Activated B cell treated with CpG ODN at 0.5 μM for 24 hours (primary cell): ENCODE measurements at places on chromosomes 3 and 15.

GRCh38 chr15:29266052-29266582, 3.5 kb downstream of the NSMCE3 start:
- no peak overlapping the region for H3K4me3 ChIP-seq
- DNase-seq = no peak
- H3K36me3 ChIP-seq = peaks cover 4% of the 10 kb centered on the region
- no peaks in the 10 kb centered on the region for H3K27me3 ChIP-seq
- peak overlapping the region; percentile 16 for H3K27ac ChIP-seq
- H3K4me1 ChIP-seq = peaks cover 46% of the 10 kb centered on the region

DNA sequence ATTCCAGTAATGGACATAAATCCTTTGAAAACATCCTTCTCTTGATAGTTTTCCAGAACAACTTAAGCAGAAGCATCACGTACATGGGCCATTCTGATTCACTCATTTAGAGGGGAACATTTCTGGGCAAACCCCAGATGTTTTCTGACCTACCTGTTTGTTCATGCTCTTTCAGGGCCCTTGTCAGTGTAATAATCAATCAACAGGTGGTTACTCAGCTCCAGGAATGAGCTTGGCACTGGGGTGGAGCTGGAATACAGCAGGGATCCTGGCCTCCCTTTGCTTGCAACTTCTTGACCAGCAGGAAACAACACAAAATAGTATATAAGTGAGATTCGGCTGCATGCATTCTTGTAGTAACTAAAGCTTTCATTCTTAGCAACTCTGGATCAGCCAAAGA, 9.2 kb upstream of the UBE2E1 start:
- no peaks in the 10 kb centered on the region for H3K4me1 ChIP-seq
- H3K27me3 ChIP-seq = no peaks in the 10 kb centered on the region
- H3K4me3 ChIP-seq = no peak overlapping the region

- H3K27ac ChIP-seq = no peak overlapping the region
- no peaks in the 10 kb centered on the region for H3K36me3 ChIP-seq
- H3K4me1 ChIP-seq = peaks cover 3% of the 10 kb centered on the region
- H3K27me3 ChIP-seq = peaks cover 17% of the 10 kb centered on the region
Observed at GRCh38 chr3:134652409-134652831, 1.6 kb upstream of the KY start.

GRCh38 chr3:146308222-146308621, 57.3 kb upstream of the PLSCR4 start:
- no peaks in the 10 kb centered on the region for H3K36me3 ChIP-seq
- no peaks in the 10 kb centered on the region for H3K27me3 ChIP-seq
- H3K4me3 ChIP-seq = no peak overlapping the region
- H3K4me1 ChIP-seq = no peaks in the 10 kb centered on the region
- H3K27ac ChIP-seq = no peak overlapping the region

- H3K36me3 ChIP-seq = no peaks in the 10 kb centered on the region
- peaks cover 8% of the 10 kb centered on the region for H3K27me3 ChIP-seq
- DNase-seq = no peak
- no peaks in the 10 kb centered on the region for H3K4me1 ChIP-seq
- no peak overlapping the region for H3K4me3 ChIP-seq
Observed at GRCh38 chr15:58392611-58393161, 39.1 kb upstream of the LIPC start.

- DNase-seq = no peak
- H3K27ac ChIP-seq = no peak overlapping the region
- peaks cover 12% of the 10 kb centered on the region for H3K4me1 ChIP-seq
- no peaks in the 10 kb centered on the region for H3K36me3 ChIP-seq
- no peaks in the 10 kb centered on the region for H3K27me3 ChIP-seq
Observed at GRCh38 chr15:55685286-55685685, 57.7 kb downstream of the PRTG start.

DNA sequence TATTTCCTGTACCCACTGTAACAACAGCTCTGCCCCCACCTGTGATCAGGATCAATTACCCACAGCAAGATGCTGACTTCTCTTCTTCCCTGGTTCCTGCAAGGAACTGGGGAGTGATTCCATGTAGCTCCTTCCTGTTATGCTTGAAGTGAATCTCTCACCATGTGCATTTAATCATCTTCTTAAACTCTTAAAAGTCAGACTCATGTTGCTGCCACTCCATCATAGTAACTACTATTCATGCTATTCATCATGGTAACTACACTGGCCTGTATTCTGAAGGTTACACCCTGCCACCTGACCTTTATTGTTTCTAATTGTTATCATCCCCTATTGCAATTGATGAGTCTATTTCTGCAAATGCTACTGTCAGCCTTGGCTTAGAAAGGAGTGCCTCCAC, 89.5 kb downstream of the SUCNR1 start:
- peaks cover 8% of the 10 kb centered on the region for H3K27me3 ChIP-seq
- H3K36me3 ChIP-seq = no peaks in the 10 kb centered on the region
- H3K4me3 ChIP-seq = no peak overlapping the region
- H3K27ac ChIP-seq = no peak overlapping the region
- no peaks in the 10 kb centered on the region for H3K4me1 ChIP-seq

GRCh38 chr3:59372346-59372745, 322.5 kb upstream of the CFAP20DC start:
- H3K27ac ChIP-seq = no peak overlapping the region
- DNase-seq = no peak
- H3K27me3 ChIP-seq = no peaks in the 10 kb centered on the region
- H3K4me3 ChIP-seq = no peak overlapping the region
- peaks cover 52% of the 10 kb centered on the region for H3K4me1 ChIP-seq
- H3K36me3 ChIP-seq = no peaks in the 10 kb centered on the region

DNA sequence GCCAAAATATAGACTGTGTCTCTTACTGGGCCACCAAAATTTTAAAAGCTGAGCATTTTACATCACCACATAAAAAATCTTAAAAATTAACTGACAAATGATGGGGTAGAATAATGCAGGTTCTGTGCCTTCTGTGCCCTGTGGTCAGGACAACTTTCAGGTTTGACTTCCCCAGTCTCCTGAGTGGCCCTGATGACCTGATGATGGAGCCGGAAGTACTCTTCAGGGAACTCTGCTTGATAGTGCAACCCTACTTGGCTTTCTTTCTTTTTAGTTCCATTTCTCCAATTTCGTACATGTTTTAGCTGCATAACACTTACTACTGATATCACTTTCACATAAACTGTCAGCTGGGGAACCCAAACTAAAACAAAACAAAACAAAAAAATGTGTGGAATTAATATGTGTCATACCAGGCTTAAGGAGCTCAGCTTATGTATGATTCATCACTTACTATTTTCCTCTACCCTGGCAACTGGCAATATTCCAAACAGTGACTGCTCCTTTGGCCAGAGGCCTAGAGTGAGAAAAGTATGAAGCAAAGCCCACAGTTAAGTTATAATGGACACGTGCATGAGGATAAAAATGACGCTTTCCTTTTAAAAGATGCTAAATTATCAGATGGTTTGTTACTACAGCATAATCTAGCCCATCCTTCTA, 194.3 kb downstream of the BCHE start:
- no peak overlapping the region for H3K4me3 ChIP-seq
- H3K4me1 ChIP-seq = no peaks in the 10 kb centered on the region
- no peaks in the 10 kb centered on the region for H3K27me3 ChIP-seq
- no peak overlapping the region for H3K27ac ChIP-seq
- no peaks in the 10 kb centered on the region for H3K36me3 ChIP-seq

GRCh38 chr3:194761384-194761783, 75.7 kb downstream of the FAM43A start:
- DNase-seq = no peak
- no peak overlapping the region for H3K27ac ChIP-seq
- H3K4me1 ChIP-seq = peaks cover 2% of the 10 kb centered on the region
- H3K36me3 ChIP-seq = no peaks in the 10 kb centered on the region

DNA sequence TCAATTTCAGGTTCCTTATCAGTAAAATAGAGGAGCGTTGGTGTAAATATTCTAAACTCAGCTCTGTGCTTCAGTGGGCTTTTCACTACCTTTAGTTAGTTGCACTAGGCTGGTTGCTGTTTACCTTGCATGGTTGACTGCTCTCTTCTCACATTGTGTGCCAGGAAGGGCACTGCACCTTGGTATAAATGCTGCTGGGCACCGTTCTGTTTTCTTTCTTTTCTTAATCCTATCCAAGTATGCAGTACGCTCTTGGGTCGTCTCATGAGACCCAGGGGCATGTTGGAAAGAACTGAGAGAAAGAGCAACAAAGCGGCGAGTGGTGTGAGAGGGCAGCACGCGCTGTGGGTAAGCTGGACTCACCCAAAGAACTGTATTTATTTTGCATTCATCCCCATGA, 22.4 kb downstream of the KCNMB2 start:
- H3K27ac ChIP-seq = no peak overlapping the region
- DNase-seq = no peak
- no peak overlapping the region for H3K4me3 ChIP-seq
- H3K27me3 ChIP-seq = peaks cover 1% of the 10 kb centered on the region
- H3K4me1 ChIP-seq = no peaks in the 10 kb centered on the region

DNA sequence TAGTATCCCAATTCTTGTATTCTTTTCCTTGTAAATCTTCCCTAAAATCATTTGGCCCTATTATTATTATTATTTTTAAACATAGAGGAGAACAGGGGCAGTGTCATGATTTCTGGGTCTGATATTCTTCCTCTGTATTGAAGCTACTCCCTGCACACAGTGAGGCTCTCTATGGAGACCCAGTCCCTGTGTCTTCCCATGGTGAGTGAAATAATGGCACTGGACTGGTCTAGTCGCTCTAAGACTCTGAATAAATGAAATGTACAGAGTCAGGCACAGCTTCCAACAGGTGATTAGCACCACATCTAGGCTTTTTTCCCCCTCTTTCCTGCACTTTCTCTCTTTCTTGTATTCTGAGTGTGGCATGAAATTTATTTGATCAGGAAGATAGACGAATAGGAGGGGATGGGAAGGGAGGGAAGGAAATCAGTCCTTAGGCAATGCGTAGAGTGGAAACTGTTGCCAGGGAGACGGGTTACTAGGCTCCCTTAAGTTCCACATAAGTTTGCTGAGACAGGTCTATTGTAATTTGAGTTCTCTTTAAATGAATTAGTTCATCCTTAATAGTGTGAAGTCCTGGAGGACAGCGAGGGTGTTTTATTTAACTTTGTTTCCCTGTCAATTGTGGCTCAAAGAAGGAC, 49.0 kb upstream of the NDN start:
- H3K27me3 ChIP-seq = no peaks in the 10 kb centered on the region
- H3K4me1 ChIP-seq = no peaks in the 10 kb centered on the region
- H3K27ac ChIP-seq = no peak overlapping the region
- no peaks in the 10 kb centered on the region for H3K36me3 ChIP-seq
- DNase-seq = no peak
- no peak overlapping the region for H3K4me3 ChIP-seq

GRCh38 chr3:156389449-156389950, 165.4 kb downstream of the SSR3 start:
- H3K4me3 ChIP-seq = no peak overlapping the region
- no peaks in the 10 kb centered on the region for H3K36me3 ChIP-seq
- DNase-seq = no peak
- peaks cover 10% of the 10 kb centered on the region for H3K27me3 ChIP-seq

- no peak overlapping the region for H3K27ac ChIP-seq
- peaks cover 52% of the 10 kb centered on the region for H3K27me3 ChIP-seq
- no peaks in the 10 kb centered on the region for H3K36me3 ChIP-seq
Observed at GRCh38 chr3:127457094-127457475, 133.4 kb downstream of the TPRA1 start.

DNA sequence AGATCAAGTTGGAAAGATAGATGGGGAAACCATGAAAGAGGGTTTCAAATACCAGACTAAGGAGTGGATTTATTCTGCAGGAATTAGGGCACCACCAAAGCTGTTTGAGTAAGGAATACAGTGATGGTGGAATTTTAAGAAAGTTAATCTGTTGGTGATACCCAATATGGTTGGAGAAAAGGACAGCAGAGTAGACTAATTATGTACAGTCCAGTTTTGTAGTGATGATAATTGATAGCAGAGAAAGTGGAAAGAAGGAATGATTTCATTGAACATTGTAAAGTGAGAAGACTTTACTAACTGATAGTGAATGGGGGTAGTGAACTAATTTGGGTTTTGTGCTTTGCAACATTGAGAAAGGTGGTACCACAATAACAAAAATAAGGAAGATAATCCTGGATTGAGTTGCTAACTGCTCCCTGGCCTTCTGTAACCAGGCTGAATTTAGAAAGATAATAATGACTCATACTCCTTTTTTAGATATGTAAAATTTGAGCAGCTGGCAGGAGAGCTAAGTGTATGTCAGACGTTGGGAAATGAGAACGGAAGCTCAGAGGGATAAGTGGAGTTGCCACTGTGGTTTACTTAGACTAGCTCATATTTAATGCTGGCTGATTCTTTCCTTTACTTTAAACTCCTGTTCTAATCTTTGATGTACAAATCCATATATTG, 16.9 kb downstream of the TCAIM start:
- H3K27ac ChIP-seq = no peak overlapping the region
- no peak overlapping the region for H3K4me3 ChIP-seq
- no peaks in the 10 kb centered on the region for H3K4me1 ChIP-seq
- peaks cover 41% of the 10 kb centered on the region for H3K36me3 ChIP-seq
- DNase-seq = no peak
- no peaks in the 10 kb centered on the region for H3K27me3 ChIP-seq

DNA sequence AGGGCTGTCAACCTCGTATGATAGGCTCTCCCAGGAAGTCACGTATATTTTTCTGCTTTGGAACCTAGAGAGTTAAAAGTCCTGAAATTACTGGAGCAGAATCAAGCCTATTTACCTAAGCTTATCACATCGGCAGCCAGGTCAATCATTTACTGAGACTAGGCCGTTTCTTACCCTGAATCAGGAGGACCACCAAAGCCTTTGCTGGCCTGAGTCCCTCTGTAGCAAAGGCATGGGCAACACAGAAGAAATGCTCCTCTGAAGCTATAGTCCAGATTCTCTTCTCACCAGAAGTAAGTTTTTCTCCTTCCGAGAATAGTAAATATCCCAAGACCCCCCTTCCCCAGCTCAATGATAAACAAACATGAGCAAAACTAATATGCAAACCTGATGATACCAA, 125.9 kb upstream of the PHLDB2 start:
- no peaks in the 10 kb centered on the region for H3K27me3 ChIP-seq
- no peaks in the 10 kb centered on the region for H3K36me3 ChIP-seq
- H3K4me1 ChIP-seq = no peaks in the 10 kb centered on the region
